ENCODE measurements at places on chromosomes 12 and 14. TPM values are rescaled to one million over a fixed set of nuclear protein-coding genes. Genes with fewer than 3 reads are reported as not detected.

Gene TBPL2
- total RNA-seq: not detected

Gene SELPLG
- total RNA-seq: 0.62 TPM

Gene IL31
- total RNA-seq: not detected

Gene TMEM229B
- total RNA-seq: not detected

Gene NELL2
- total RNA-seq: 0.62 TPM

Gene MAPKAPK5
- 47.1 TPM for total RNA-seq

Gene PRB2
- total RNA-seq: not detected

Gene ACOT6
- total RNA-seq: not detected
